ENCODE measurements at places on chromosomes 1 and 21.

DNA sequence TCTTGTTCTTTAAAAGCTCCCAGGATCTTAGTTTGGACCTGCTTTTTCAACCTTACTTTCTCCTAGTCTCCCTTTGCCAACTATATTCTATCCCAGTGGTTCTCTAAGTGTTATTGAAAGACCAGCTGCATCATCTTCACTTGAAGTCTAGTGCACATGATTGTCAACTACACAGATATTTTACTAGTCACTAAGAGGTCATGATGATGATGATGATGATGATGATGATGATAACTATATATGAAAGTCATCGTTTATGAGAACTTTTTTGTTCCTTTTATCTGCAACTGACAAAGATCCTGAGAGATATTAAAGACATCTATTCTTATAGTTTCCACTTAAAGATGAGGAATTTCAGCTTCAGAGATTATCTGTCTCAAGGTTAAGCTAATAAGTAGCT lies 479.0 kb upstream of the ZRANB2 start:
- no peak for DNase-seq

DNA sequence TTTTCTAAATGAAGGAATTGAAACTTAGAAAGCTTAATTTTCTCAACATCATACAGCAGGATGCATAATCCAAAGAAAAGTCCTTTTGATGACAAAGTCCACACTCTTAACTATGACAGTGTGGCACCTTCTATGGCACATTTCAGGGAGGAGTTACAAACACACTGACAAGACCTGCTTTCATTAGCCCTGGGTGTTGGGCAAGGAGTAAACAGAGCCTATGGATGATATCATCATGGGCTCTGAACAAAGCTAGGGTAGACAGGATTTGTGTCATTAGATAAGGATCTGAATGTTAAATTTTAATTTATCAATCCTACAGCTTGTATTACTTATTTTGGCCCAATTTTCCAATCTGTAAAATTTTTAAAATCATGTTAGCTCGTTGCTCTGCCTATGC lies 62.6 kb upstream of the DENND1B start:
- DNase-seq: no peak

GRCh38 chr21:45262616-45263015 lies 25.1 kb downstream of the POFUT2 start:
- DNase-seq: peak; percentile 13

- DNase-seq: no peak
Measured at GRCh38 chr1:205939690-205940330, 3.4 kb downstream of the SLC26A9 start.

DNA sequence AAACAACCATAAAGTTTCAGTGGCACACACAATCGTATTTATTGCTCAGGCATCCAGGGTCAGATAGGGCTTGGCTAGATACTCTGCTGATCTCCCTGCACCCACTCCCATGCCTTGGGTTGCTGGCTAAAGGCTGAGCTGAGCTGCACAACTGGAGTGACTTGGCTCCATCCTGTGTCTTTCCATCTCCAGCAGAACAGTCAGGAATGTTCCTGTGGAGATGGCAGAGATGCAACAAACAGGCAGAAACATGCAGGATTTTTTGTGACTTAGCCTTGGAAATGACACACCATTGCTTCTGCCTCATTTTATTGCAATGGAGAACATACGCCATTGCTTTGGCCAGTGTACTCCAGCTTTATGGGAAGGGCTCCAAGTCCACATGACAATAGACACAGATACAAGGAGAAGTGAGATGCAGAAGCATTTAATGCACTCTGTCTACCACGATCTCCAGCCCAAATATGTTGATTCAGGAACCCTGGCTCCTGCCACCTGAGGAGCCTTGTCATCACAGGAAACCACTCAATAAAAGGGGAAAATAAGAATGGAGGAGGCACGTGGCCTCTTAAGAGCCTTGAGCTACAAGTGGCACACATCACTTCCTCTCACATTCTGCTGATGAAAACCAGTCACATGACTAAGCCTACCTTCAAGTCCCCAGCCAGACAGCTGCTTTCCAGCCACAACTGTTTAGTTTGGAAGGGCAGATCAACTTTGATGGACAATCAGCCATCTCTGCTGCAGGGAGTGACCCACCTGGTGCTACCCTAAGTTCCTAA lies 10.1 kb upstream of the GUCA2B start:
- DNase-seq: no peak
